ENCODE measurements at places on chromosomes 13 and 19.

DNA sequence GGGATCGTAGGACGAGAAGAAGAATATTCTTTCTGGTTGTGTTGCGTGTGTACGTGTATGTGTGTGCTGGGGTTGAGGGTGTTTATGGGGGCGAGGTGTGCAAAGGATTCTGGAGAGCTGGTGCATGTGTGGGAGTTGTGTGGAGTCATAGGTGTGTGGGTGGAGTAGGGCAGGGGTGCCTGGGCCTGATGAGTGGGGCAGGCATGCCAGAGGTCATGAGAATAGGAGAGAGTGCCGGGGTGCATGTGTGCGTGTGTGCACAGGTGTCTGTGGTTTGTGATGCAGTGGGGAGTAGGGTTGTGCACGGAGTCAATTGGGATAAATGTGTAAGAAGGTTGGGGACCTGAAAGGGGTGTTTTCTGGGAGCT is 649 bp downstream of the TMEM91 start:
- DNase-seq, result no peak

- DNase-seq, result no peak
Measured at GRCh38 chr13:59236309-59236919, 927.3 kb downstream of the DIAPH3 start.

GRCh38 chr19:39017026-39017425 is 15.3 kb downstream of the FBXO27 start:
- DNase-seq, result no peak

DNA sequence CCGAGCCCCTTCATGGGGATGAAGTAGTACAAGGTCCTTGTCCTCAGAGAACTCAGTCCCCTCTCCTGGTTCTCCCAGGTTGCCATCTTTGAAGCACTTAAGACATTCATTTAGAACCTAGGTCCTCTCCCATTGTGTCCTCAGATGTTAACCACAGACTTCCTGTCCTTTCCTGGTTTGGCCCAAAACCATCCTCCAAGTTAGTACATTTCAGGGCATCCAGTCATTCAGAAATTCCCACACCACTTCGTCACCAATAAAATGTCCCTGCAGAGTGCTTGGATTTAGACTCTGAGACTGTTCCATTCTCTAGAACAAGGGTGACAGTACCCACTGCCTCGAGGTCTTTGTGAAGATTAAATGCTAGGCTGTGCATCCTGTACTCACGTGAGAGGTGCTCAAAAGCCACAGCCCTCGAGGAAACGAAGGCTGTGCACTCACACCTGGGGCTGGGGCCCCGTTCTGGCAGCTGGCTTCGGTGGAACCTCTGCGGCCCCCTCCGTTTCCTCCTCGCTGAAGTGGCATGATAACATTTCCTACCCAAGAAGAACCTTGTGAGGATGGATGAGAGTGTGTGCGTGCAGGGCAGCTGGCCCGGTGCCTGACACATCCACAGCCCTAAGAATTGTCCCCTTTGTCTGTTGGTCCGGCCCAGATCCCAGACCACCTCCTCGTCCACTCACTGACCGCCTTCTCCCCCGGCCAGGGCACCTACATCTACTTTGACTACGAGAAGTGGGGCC is 4.7 kb downstream of the LENG1 start:
- DNase-seq, result no peak

GRCh38 chr13:80307401-80307987 is 33.4 kb downstream of the SPRY2 start:
- no peak for DNase-seq

GRCh38 chr13:32657309-32657708 is 71.1 kb downstream of the PDS5B start:
- no peak for DNase-seq

- no peak for DNase-seq
Measured at GRCh38 chr13:113506025-113506685, 15.6 kb upstream of the DCUN1D2 start.

GRCh38 chr19:16886305-16886880 is 2.4 kb upstream of the F2RL3 start:
- no peak for DNase-seq

- no peak for DNase-seq
Measured at GRCh38 chr13:59537500-59537899, 626.2 kb downstream of the DIAPH3 start.

DNA sequence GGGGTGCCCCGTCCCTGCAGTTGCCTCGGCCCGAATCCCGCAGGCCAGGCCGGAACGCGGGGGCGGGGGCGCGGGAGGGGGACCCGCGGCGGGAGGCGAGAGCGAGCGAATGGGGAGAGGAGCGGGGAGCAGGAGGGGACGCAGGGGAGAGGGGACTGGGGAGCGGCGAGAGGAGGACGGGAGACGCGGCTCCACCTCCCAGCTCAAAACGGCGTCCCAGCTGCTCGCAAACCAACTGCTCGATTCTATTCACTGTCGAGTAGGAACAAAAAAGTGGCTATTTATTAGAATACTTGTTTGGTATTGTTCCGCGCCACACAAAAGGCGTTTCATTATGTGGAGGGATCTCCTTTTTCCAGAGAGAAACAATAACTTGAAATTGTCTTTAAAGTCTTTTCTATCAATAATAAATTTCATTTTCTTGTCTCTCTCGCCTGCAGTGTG is 10.6 kb upstream of the SOX1 start:
- no peak for DNase-seq

GRCh38 chr13:52383366-52383765 is 22.6 kb downstream of the THSD1 start:
- no peak for DNase-seq

GRCh38 chr13:95546919-95547318 is 5.6 kb upstream of the CLDN10 start:
- no peak for DNase-seq

GRCh38 chr13:97335488-97336134 is 98.4 kb upstream of the RAP2A start:
- no peak for DNase-seq

GRCh38 chr19:46674416-46675178 is 13.6 kb upstream of the DACT3 start:
- no peak for DNase-seq

DNA sequence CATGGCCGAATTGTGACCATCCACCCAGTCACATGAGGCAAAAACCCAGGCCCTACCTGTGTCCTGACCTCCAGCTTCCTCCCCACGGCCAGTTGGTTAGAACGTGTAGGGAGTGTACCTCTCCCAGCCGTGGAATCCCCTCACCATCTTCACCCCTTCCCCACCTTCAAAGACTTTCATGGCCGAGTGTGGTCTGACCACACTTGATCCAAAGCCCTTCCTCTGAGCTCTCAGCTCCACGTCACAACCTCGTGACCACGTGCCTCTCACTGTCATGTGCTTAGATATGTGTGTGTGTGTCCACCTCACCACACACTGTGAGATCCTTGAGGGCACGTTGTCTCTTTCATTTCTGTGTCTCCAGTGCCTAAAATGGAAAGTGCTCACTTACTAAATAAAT is 48.6 kb upstream of the UBE2L5 start:
- no peak for DNase-seq

GRCh38 chr19:14835011-14835410 is at the start of the genes OR7A5 and OR7C1:
Gene OR7A5, minus strand, starts transcription at chr19:14835185. Its CDS starts 6,944 bp downstream, at chr19:14828241.
Gene OR7C1, minus strand, starts transcription at chr19:14835185. Its CDS starts 35,049 bp downstream, at chr19:14800136.
- no peak for DNase-seq

DNA sequence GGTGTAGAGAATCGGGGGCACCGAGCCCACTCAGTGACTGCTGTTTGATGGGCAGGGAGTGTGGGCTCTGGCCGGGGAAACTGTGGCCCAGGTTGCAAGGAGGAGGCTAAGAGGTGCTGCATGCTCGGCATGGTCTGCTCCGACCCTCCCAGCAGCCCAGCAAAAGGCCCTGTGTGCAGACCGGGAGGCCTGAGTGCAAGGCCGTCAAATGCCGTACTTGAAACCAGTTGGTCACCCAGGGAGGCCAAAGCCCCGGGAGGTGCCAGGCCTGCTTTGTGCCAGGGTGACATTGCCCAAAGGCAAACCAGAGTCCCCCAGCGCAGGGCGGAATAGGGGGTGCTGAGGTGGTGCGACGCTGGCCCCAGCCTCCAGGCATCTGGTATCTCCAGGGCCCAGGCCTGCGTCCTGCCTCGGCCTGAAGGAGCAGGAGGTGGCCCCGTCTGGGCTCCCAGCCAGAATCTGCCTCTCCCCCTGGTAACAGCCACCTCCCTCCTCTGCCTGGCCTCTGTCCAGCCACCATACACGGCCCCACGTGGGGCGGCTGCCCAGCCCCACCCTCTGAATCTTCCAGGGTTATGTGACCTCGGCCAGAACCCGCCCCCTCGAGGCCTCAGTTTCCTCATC is 4.0 kb downstream of the PIK3R2 start:
- DNase-seq, result no peak

GRCh38 chr13:30690282-30691188 is 44.8 kb upstream of the ALOX5AP start:
- no peak for DNase-seq

DNA sequence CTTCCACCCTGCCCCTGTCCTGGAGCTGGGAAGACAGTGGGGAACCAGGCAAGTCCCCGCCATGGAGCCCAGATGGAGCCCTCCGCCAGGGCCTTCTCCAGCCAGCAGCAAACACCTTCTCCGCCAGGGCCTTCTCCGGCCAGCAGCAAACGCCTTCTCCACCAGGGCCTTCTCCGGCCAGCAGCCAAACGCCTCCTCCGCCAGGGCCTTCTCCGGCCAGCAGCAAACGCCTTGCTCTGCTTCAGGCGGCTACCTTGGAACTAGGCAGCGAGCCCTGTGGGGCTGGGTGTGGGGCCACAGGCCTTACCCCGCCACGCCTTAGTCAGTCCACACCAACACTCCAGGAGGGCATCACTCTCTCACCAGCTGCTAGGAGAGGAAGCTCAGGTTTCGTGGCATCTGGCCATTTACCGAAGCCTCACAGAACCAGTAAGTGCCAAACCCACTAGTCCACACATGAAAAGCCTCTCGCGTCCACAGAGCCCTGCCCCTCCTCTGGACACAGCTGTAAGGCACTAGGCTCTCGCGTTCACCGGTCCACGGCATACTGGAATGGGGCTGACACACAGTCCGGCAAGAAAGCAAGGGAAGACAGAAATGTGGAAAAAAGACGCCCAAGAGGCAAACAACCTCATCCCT is 41.0 kb downstream of the MLLT1 start:
- DNase-seq, result no peak

GRCh38 chr19:40718774-40719391 is 2.0 kb downstream of the ITPKC start:
- no peak for DNase-seq

GRCh38 chr13:78198821-78199220 is 280.2 kb upstream of the EDNRB start:
- DNase-seq, result no peak

DNA sequence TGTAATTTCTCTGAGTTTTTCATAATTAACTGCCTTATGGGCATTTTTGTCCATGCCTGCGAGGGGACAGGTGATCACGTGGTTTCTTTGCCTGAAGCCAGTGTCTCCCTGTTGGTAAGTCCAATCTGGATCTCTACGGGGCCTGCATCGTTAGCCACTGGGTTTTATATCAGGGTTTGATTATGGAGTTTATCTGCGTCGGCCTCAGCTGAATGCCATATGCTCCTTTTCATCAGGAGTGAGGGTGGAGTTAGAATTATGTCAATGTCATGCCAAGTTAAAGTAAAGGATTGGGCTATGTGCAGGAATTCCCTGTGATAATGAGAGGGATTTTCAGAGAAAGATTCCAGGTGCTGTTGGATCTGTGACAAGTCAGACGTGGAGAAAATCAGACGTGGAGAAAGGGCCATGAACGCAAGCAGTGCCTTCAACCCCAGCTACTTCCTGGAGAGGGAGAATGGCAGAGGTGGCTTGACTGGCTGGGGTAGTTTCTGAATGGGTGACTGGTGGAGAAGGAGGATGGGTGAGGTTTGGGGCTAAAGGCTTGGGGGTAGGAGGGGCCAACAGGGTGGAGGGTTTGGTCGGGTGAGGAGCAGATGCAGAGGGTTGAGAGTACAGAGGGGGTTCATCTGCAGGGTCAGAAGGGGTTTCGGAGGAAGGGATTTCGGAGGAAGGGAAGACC is 24.3 kb downstream of the TMEM255B start:
- DNase-seq, result no peak

GRCh38 chr19:53583181-53583580 is 45.2 kb downstream of the ZNF331 start:
- no peak for DNase-seq

- no peak for DNase-seq
Measured at GRCh38 chr19:57282011-57282643, 1.8 kb downstream of the ZNF460 start.

DNA sequence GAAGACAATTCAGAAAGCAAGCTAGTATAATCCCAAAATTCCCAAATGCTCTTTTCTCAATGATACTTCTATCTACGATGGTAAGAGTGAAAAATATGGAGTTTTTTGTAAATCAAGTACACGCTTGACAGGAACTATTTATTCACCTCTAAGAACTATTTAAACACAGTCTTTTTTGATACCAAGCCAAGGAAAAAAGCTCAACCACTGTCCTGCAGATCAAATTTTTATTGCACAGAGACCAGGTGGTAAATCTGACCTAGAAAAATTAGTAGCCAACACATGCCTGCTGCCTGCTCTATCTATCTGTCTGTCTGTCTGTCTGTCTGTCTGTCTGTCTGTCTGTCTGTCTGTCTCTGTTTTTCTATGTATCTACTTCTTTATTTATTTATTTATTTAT is 292.2 kb downstream of the MZT1 start:
- no peak for DNase-seq

GRCh38 chr19:19032420-19033175 is 719 bp downstream of the SUGP2 start:
- peak; percentile 0 for DNase-seq

- no peak for DNase-seq
Measured at GRCh38 chr13:45335397-45336024, 5.5 kb downstream of the TPT1 start.

DNA sequence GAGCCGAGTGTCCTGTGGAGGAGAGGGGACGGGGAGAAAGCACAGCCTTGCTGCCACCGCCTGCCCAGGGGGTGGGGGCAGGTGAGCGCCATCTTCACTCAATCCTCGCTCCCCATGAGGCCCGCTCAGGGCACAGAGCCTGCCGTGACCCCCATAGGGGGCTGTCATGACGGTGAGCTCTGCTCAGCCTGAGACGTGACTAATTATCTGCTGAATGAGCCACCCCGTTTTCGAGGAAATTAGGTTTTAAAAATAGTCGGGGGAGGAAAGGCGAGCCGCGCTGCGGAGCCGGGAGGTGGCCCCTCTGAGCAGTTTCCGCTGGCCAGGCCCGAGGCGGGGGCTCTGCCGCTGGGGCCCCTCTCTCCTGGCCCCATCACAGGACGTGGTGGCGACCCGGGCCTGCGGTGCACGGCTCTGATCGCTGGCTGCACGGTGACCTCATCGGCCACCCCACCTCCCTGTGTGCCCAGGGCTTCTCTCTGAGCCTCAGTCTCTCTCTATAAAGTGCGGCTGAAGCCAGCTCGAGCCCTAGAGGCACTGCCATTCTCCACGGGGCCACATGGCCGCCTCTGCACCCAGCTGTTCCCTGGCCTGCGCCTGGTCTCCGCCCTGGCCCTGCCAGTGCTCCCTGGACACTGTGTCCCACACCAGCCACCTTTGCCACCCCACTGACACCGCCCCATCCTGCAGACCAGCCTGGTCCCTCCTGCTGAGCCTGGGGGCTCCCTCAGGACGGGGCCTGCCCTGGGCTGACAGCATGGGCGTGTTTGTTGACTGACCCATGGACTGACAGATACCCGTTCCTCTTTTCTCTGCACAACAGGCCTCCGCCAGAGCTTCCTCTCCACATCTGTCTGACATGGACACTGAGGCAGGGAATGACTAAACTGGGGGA is 28.3 kb downstream of the PIP5K1C start:
- no peak for DNase-seq

Data from NCI-H187 treated with DMSO at 0.1 percent for 48 hours (cell line).